ENCODE measurements at places on chromosomes 5 and 9.

GRCh38 chr9:18775930-18776329 is 257.1 kb downstream of the SAXO1 start:
- DNase-seq, result no peak

DNA sequence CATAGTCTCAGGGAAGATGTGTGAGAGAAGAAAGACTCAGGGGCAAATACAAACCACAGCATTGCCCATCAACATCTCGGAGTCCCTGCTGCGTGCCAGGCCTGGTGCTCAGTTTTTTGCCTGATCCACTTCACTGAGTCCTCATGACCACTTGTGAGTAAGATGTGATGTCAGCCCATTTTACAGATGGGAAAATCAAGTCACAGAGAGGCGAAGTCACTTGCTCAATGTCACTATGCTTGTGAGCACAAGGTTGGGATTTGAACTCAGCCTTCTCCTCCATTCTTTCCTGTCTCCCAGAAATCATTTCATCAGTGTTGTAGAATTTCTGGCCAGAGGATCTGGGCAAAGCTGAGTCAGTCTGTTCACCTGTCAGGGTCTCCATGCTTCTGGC is 34.6 kb upstream of the PSD2 start:
- DNase-seq, result no peak

DNA sequence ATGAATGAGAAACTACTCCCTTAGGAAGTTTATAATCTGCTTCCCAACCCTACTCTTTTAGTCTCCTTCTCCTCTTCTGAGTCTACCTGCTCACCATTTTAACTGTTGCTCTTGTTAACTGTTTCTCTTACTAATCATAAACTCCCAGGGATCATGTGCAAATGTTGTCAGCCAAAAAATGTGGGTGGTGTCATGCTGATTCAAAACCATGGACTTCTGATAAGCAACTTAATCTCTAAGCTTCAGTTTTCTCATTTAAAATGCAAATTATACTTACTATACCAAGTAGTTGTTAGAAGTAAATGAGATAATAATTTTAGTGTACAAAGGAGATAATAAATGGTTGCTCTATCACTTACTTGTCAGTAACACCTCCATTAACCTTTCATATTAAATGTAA is 45.9 kb upstream of the TLX3 start:
- DNase-seq, result no peak

GRCh38 chr5:51731421-51732029 is 348.3 kb downstream of the ISL1 start:
- DNase-seq, result no peak

GRCh38 chr5:33474004-33474403 is 33.2 kb downstream of the TARS1 start:
- no peak for DNase-seq

GRCh38 chr5:38462976-38463633 is 93.3 kb downstream of the LIFR start:
- no peak for DNase-seq

DNA sequence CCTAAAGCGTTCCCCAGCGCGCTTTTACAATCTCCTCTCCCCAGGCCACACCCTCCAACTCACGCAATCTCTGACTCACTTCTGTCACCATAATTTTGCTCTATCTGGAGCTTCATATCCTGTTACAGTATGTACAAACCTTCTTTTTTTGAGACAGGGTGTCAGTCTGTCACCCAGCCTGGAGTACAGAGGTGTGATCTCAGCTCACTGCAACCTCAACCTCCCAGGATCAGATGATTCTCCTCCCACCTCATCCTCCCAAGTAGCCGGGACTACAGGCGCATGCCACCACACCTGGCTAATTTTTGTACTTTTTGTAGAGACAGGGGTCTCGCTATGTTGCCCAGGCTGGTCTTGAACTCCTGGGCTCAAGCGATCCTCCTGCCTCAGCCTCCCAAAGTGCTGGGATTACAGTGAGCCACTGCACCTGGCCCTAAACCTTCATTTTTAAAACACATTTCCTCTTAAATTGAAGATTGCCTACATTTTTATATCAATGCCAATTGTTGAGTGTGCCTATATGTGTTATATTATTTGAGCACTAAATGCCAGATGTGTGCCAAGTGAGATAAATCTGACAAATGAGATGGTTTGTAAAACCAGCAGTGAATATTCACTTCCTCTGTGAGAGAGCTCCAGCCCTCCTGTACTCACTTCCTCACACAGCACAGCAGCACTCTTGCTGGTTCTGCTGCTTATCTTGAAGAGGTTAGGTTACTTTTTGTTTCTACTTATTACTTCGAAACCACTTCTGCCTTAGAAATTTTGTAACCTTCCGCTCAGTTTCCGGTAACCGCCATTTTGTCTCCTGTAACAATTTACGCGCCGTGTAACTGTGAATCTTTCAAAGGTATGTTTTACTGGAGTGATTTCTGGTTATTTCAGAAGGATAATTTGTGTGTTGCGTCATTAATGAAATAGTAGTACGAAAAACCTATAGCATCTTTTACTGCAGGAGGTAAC is 57.9 kb downstream of the DOCK8 start:
- peak; percentile 89 for DNase-seq

DNA sequence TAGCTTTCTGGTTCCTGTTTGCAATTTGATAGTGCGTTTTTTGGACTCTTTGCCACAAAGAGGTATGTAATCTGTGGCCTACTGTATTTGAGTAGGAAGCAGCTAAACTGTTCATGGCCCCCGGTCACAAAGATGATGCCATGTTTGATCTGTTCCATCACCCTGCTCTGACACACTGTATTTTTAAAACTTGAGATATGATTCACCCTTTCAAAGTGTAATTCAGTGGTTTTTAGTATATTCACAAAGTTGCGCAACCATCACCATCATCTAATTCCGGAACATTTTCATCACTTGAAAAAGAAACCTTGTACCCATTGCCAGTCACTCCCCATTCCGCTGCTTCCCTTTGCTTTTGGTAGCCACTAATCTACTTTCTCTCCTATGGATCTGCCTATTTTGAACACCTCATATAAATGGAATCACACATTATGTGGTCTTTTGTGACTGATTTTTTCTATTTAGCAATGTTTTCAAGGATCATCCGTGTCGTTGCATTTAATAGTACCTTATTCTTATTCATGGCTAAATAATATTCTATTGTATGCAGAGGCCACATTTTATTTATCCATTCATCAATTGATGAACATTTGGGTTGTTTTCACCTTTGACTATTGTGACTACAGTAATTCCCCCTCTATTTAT is 141.6 kb downstream of the NR3C1 start:
- DNase-seq, result peak; percentile 28

- DNase-seq, result no peak
Observed at GRCh38 chr5:146091881-146092280, 13.5 kb downstream of the PLAC8L1 start.

All from CD4-positive, alpha-beta T cell treated with Interleukin-15 for 1 hour (primary cell).